ENCODE measurements at places on chromosomes 7 and 10.

- DNase-seq, result no peak
Measured at GRCh38 chr7:143288836-143289235, 685 bp downstream of the CASP2 start.

DNA sequence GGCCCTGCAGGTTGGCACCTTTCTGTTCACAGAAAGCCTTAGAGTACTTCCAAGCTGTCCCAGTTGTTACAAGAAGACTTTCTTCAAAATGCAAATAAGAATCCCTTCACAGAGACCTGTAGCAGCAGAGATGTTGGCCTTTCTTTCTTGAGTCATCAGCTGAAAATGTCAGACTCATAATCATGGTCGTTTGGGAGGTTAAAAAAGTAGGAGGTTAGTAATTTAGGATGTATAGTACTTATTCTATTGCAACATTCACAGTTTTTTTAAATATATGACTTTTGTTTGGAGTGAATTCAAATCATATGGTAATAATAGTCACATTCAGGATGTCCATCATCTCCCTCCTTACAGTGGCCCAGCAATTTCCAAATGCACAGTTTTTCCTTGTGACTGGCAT, 223.9 kb upstream of the GLI3 start:
- no peak for DNase-seq

DNA sequence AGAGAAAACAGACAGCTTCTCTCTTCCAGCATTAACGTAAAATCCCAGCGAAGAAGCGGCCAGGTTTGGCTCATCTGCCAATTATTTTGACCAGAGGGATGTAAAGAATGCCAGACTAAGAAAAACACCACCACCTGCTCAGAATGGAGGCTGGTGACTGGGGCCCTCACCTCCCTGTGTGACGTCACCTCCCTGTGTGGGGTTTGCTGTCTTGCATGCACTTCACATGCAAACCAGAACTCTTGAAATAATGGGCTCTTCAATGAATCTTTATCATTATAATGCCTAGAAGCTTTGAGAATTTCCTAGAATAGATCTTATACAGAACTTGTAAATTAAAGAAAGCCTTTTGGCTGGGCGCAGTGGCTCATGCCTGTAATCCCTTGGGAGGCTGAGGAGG, 101.8 kb upstream of the WAC start:
- no peak for DNase-seq

GRCh38 chr10:126448091-126448490, 59.8 kb upstream of the ADAM12 start:
- DNase-seq, result no peak

GRCh38 chr10:36388166-36388565, 737.2 kb upstream of the ANKRD30A start:
- no peak for DNase-seq

GRCh38 chr7:47100817-47101435, 481.0 kb downstream of the TNS3 start:
- DNase-seq, result no peak
